ENCODE measurements at places on chromosomes 12 and 14.

DNA sequence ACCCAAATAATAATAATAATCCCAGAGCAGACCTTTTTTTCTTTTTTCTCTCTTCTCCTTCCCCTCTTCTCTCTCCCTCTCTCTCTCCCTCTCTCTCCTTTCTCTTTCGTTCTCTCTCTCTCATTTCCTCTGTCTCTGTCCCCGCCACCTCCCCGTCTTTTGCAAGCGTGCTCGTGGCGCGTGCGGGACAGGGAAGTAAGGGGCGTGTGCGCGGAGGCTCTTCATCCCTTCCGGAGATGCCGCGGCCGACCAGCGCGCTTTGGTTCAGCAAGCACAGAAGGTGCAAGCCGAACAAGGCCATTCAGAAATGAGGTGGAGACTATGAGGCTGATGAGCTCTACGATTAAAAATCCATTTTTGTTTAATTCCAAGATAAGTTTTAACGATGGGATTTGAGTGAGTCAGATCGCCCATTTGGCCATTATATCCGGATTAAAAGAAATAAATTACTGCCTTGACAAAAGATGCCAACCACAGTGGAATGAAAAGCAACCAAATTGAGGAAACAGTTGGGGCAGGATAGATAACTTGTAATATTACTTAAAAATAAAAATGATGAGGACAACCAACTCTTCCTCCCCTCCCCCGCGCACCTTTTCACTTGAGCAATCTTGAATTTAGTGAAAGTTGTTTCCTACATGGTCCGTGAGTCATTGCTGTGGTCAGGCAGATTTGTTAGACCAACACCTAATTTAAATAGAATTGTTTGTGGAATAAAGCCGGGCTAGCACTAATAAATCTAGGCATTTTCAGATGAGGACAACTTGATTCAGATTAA lies 1.2 kb upstream of the AMIGO2 start:
- DNase-seq: peak; percentile 61

- DNase-seq: no peak
These were observed 1.3 kb downstream of the PIWIL1 start for GRCh38 chr12:130338794-130339601.

DNA sequence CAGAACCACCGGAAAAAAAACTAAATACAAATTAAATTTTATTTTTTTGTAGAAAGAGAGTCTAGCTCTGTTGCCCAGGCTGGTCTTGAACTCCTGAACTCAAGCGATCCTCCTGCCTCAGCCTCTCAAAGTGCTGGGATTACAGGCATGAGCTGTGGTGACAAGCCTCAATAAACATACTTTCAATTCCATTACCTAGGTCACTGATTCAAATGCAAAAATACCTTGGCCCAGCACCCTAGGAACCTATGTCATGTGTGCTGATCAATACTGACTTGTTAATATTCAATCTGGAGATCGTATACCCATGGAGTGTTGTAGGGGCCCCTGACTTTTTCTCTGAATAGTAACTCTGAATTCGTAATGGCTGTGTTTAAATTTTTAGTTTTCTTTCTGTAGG lies 7.1 kb upstream of the TMEM30B start:
- no peak for DNase-seq

GRCh38 chr12:109999983-110000505 lies 814 bp downstream of the ANKRD13A start:
- DNase-seq: no peak

DNA sequence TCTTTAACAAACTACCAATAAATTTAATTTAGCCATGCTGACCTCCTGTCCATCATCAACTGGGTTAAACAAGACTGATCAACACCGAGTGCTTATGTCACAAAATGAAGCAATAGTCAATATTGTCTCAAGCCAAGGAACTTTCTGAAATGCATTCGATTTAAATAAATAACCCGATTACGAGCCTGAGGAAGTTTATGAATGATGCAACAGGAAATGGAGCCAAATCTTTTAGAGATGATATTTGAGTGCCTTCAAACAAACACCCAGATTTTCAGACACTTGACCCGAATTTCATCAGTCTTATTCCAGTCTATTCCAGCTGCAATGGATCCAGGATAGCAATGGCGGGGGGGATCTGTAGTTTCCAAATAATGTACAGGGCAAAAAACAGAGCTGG lies 27.9 kb downstream of the FAR2 start:
- no peak for DNase-seq

Measured in activated CD4-positive, alpha-beta T cell treated with anti-CD3 and anti-CD28 coated beads, Interleukin-2, amount 50 U/mL, for 24 hours (primary cell).